OCI-M1 (cell line): ENCODE measurements at places on chromosomes 16 and 17.

DNA sequence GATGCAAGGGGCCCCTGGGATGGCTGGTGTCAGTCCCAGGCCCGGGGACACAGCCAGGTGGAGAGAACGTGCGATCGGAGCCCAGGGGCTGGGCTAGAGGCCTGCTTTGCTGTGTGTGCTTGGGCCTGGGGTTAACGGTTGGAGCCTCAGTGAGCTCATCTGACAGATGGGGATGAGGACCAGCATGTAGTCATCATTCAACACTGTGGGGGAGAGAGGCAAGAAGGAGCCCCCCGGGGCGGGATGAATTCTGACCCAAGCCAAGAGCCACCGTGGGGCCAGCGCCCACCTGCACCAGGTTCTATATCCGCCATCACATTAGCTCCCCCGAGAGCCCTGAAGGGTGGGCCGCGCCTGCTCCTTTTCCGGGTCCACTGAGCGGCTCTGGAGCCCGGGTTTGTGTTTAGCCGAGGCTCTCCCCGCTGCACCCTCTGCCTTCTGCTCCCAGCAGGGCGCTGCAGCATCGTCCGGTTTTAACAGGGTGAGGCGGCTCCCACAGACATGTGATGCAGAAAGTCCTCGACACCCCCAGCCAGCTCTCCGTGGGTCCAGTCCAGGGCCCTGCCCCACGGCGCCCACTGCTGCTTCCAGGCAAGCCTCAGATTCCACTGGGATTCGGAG, 365.7 kb downstream of the SEC14L1 start:
- no peak for DNase-seq

- peak; percentile 63 for DNase-seq
Observed at GRCh38 chr16:75087375-75087979, 29.1 kb downstream of the LDHD start.

DNA sequence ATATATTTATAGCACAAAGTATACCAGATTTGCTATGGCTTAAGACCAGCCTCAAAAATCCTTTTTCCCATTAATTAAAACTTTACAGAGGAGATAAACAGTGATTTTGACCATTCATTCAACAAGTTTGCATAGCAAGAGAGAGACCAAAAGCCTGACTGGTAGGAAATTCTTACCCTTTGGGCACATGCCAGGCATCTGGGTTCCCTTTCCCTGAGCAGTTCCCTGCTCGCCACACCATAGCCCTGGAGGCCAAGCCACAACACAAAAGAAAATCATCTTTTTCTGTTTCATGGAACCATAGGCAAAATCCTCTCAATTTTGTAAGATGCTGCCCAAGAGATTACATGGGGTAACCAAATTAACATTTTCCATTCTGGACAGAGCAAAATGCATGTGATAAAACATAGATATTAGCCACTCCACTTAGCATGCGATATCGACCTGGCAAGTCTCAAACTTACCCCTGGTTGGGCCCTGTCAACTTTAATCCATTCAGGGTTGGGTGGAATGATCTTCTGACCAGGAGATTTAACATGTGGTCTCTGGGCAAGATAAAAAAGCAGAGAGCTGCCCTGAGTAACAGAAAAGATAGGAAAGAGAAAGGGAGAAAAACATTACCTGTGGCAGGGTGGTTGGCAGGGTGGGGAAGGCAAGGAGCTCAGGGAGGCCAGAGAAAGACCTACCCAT, 57.6 kb upstream of the B4GALNT2 start:
- no peak for DNase-seq

GRCh38 chr17:79690988-79691836, 39.5 kb upstream of the ENPP7 start:
- DNase-seq = no peak

DNA sequence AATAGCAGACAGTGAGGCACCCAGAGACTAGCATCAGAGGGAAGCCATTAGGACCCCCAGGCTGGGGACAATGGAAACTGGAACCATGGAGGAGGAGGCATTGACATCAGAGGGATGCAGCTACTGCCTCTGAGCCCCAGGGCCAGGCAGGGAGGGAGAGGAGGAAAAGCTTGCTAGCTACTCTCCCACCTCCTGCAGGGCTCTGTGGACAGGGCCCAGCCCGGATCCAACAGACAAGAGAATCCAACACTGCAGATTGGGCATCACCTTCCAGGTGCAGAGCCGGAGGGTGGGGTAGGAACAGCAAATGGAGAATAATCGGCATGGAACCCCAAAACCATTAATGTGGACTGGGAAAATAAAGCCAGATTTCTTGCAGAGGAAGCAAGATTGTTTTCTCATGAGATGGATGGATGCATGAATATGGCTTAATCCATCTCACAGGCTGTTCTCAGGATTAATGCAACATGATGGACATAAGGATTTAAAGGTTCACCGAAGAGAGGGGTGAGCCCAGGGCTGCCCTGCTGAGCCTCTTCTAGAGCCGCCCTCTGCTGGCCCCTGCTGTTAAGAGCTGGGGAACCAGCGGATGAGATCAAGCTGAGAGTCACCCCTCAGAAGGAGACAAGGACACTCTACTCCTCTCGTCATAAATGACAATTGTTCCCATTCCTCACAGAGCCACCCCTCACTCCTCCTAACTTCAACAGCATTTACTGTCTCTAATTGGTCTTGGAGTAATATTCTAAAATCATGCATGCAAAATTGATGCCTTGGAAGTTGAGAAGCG, 48.8 kb downstream of the DNAH3 start:
- peak; percentile 18 for DNase-seq

- peak; percentile 66 for DNase-seq
Observed at GRCh38 chr16:19223235-19224170, 55.5 kb downstream of the SYT17 start.

DNA sequence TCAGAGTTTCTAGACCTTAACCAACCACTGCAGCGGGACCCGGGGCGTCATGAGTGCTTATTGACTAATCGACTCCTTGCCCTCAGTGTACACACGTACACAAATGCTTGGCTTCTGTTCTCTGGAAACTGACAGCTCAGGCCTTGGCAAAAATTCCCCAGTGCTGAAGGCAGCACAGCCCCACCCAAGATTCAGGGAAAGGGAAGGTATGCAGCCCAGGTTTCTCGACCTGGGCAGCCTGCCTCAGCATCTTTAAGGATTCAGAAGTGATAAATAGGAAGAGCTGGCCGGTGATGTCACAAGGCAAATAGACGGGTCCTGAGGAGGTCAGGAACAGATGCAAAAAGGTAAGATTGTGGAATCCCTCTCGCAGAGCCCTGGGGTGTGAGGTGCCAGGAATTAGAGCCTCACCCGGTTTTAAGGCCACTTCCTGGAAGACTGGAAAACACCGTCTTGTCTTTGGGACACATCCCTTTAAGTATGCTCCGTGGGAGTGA, 9.0 kb upstream of the CDH3 start:
- no peak for DNase-seq
